ENCODE measurements at places on chromosomes 5 and 9.
A peak's percentile ranks its signal among the peaks of the same experiment; 100 is the strongest.

- peak; percentile 54 for DNase-seq
Observed at GRCh38 chr5:107248066-107248695, 422.6 kb downstream of the EFNA5 start.

GRCh38 chr5:54602475-54602874, 84.9 kb downstream of the SNX18 start:
- DNase-seq, result peak; percentile 25

- DNase-seq, result peak; percentile 72
Observed at GRCh38 chr9:98766586-98766985, 29.8 kb downstream of the ANKS6 start.

- DNase-seq, result no peak
Observed at GRCh38 chr9:107228496-107229039, 54.5 kb upstream of the RAD23B start.
